ENCODE measurements at places on chromosomes 4 and X.

GRCh38 chr4:14871676-14872430 lies 130.4 kb upstream of the CPEB2 start:
- peak; percentile 66 for DNase-seq

- peak; percentile 46 for DNase-seq
Measured at GRCh38 chr4:138243369-138243768, 1.2 kb upstream of the SLC7A11 start.

GRCh38 chr4:88573995-88574394 lies 18.3 kb upstream of the HERC3 start:
- DNase-seq: peak; percentile 4

DNA sequence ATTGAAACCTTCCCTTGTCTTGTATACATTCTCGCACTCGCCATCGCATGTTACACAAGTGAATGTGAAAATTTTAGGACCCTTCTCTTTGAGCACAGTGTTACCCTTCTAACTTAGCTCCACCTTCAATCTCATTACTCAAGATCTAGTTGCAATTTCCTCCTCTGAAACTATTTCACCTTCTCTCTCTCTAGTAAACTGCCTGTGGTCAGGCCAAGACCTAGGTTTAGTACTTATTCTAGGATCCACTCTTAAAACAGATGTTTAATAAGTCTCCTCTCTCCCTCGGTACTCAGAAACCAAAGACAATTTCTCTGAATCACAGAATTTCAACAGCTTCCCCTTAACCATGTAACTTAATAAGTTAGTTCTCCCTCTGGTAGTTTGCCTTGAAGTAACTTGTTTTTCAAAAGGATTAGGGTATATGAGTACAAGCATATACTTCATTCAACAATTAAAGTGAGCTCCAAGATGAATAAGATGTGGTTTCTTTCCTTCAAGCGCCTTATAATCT lies 156.0 kb downstream of the SH3KBP1 start:
- no peak for DNase-seq

- DNase-seq: no peak
Measured at GRCh38 chr4:4991541-4992099, 27.6 kb downstream of the CYTL1 start.

GRCh38 chr4:126853715-126854114 lies 779.0 kb upstream of the INTU start:
- DNase-seq: no peak

DNA sequence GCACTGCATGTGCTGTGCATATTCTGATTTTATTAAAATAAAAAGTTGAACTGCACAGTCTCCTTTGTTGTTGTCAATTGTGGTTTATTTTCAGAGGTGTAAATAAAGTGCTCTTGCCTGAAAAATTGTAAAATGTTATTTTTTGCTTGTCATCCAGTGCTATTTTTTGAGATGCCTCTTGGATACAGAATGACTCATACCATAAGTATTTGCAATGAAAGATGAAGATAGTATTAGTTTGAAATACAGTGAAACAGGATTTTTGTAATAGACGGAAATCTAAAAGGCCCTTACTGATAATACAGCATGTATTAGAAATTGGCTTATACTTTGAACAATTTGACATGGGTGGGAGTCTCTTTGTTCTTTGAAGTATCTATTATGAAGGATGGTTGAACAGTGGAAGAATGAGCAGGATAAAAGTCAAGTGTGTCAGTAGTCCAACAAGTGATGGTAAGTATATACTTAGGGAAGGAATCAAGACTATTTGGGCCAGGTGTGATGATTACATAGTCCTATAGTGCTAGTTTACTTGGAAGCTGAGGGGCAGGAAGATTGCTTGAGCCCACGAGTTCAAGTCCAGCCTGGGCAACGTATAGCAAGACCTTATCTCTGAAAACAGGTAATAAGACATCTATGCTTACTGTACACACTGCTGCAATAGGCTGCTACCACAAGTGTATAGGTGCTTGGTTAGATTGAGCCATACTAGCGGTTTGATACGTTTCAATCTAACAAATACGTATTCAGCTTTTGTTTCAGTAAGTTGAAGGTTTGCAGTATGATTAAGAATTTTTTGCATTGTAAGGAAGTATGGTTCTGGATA lies 16.4 kb downstream of the DDX3X start:
- DNase-seq: no peak

DNA sequence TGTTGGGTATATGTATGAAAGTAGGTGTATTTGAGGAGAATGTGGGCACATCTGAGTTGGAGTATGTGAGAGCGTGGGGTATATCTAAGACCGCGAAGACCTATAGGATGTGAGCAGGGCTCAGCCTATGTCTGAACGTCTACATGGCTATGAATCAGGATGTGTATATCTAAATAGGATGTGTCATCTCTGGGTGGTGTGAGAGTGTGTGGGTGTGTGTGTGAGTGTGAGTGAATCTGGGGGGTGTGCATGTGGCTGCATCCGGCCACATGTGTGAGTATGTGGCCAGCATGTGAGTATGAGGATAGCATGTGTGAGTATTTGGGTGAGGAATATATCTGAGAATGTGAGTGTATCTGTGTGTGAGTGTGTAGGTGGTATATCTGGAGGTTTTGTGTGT lies 7.7 kb downstream of the GPR173 start:
- DNase-seq: no peak

- DNase-seq: no peak
Measured at GRCh38 chr4:48031802-48032525, 15.4 kb downstream of the NIPAL1 start.

DNA sequence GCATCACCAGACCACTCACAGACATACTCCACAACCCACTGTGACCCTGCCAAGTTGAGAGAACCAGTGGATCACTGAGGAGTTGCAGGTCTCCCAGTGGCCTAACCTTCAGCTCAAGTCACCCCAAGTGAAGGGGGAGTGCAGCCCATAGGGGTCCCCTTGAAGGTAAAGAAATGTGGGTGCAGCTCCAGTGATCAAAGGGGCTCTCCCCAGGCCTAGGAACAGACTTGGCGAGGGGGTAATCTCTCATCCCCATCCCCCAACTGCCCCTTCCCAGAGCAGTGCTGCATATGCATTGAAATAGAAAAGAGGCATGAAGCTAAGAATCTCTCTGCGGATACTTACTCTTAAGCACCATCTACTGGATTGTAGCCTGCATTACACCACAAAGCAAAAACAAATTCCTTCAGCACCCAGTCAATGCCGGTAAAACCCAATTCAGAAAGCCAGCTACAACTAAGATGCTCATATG lies 27.0 kb downstream of the MAGEE1 start:
- DNase-seq: peak; percentile 54

DNA sequence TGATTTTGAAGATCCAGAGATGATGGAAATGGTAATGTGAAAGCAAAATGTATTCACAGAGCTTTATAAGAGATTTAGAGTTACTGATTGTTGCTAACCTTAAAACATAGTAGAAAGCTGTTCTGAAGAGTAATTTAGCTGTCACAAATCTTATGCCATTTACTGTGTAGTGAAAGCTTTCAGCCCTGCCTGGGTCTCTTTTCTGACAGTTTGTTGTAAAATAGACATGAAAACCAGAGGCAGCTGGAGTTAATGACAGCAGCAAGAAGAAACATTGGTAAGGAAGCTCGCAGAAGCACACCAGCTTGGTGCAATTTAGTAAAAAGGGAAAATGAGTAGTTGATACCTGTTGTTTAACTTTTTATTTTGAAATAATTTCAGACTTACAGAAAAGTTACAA lies 21.1 kb downstream of the POLR2B start:
- DNase-seq: no peak

DNA sequence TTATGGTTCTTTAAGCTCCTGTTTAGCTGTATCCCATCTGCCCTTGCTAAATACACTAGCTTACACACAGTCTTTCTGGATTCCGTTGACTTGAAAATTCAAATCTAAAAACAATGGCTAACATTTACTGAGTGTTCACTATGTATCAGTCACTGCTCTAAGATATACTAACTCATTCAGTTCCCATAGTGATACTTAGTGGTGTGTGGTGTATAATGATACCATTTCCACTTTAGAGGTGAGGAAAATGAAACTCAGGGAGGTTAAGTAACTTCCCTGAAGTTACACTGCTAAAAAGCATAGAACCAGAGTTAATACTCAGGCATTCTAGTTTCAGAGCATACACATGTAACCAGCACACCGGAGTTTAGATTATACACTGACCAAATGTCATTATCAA lies 762.0 kb downstream of the GRID2 start:
- DNase-seq: no peak

- DNase-seq: no peak
Measured at GRCh38 chr4:159871141-159871540, 768.3 kb downstream of the RAPGEF2 start.

DNA sequence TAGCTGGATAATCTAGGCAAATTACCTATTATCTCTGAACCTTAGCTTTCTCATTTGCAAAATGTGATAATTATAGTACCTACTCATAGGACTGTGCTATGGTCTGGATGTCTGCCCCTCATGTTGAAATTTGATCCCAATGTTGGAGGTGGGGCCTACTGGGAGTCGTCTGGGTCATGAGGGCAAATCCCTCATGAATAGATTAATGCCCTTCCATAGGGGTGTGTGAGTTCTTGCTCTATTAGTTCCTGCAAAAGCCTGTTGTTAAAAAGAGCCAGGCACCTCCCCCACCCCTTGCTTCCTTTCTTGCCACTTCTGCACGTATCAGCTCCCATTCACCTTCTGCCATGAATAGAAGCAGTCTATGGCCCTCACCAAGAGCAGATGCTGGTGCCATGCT lies 73.9 kb downstream of the SERTM2 start:
- DNase-seq: peak; percentile 53

GRCh38 chr4:169015186-169015623 lies 5.2 kb upstream of the CBR4 start:
- peak; percentile 12 for DNase-seq

DNA sequence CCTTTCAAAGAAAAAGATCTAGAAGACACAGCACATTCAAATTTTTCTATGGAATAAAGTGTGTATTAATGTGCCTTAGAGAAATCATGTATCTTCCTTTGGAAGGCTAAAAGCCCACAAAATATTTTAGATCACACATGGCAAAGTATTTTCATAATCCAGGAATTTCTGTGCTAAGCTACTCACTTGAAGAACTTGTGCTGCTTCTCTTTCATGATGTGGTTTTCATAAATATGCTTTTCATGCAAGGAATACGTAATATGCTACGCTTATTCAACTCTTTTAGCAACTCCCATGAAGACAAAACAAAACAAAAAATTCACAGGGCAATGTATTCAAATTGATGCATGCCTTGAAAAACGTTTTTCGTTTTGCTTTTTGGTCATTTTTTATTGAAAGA lies 125.6 kb downstream of the ARHGAP24 start:
- no peak for DNase-seq

- no peak for DNase-seq
Measured at GRCh38 chr4:151922811-151923210, 162.0 kb upstream of the GATB start.

GRCh38 chrX:40237731-40238178 lies 140.0 kb upstream of the BCOR start:
- peak; percentile 34 for DNase-seq
